ENCODE measurements at places on chromosomes 1 and 21.

- no peak for DNase-seq
These were observed 51.7 kb downstream of the SKI start for GRCh38 chr1:2279817-2280216.

GRCh38 chr1:219085082-219085481 lies 88.6 kb upstream of the LYPLAL1 start:
- no peak for DNase-seq

- no peak for DNase-seq
These were observed 143.3 kb downstream of the CTH start for GRCh38 chr1:70554341-70554740.

- peak; percentile 73 for DNase-seq
These were observed 29.3 kb upstream of the USP1 start for GRCh38 chr1:62407398-62408009.

DNA sequence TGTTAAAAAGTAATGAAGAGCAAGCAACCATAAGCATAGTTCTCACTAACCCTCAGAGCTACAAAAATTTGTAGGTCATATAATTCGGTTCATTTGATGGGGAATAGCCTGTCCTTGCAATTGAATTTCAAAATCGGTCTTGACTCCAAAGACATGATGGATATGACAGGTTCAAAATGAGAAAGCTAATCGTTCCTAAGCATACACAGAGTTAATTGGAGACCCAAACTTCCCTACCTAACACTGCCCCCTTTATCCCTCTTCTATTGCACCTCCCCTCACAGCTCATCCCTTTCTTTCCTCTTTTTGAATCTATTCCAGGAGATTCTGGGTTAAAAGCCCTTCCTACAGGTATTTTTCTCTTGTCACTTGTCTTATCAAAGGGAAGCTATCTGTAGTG lies 390.0 kb upstream of the PTBP2 start:
- DNase-seq: no peak

- no peak for DNase-seq
These were observed 18.6 kb upstream of the RASAL2 start for GRCh38 chr1:178075333-178075732.

DNA sequence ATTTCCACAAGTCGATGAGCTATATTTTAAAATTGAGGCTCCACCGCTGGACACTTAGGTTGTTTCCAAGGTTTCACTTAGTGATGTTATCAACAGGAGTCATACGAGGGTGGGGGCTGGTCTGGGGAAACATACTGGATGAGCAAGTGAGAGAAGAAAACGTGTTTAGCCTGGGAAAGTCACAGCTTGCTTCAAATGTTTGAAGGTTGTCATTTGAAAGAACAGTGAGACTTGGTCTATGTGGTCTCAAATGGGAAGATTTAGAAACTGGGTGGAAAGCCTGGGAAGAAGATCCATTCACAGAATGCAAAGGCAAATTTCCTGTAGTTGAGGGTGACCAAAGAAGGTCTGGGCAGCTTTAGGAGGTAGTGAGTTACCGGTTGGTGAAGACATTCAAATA lies 9.9 kb upstream of the DYRK1A start:
- no peak for DNase-seq

Measured in HEK293T (cell line).